Uterus (tissue), 4 donors: ENCODE measurements at places on chromosomes 2 and 18.
A peak's percentile ranks its signal among the peaks of the same experiment; 100 is the strongest.

GRCh38 chr2:98137196-98137595 lies 50.2 kb downstream of the VWA3B start:
- DNase-seq, result no peak
- no peaks in the 10 kb centered on the region for H3K4me1 ChIP-seq
- no peak overlapping the region for H3K27ac ChIP-seq
- H3K4me3 ChIP-seq, result no peak overlapping the region

DNA sequence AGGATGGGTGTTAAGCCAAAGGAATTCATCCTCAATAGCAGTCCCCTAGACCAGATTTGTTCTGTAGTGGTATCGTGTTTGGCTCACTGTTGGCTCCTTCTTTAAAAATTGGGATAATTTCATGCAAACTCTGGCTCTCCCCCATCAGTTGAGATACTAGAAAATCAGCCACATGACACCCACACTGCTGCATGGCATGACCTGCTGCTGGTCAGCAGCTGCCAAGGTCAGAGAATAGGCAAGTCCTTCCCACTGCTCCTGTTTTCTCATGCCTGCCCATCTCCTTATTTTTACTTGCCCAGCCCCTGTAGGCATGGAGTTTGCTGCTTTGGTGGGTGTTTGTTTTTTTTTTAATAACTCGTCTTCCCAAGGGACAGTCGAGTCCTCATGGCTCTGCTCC lies 1.0 kb upstream of the SNRNP200 start:
- H3K27me3 ChIP-seq, result no peaks in the 10 kb centered on the region
- H3K4me3 ChIP-seq, result peak overlapping the region; percentile 74
- DNase-seq, result no peak
- peaks cover 9% of the 10 kb centered on the region for H3K4me1 ChIP-seq
- H3K27ac ChIP-seq, result no peak overlapping the region
- H3K36me3 ChIP-seq, result no peaks in the 10 kb centered on the region

- no peaks in the 10 kb centered on the region for H3K27me3 ChIP-seq
- H3K4me3 ChIP-seq, result no peak overlapping the region
- H3K4me1 ChIP-seq, result no peaks in the 10 kb centered on the region
- no peaks in the 10 kb centered on the region for H3K36me3 ChIP-seq
Observed at GRCh38 chr2:35783723-35784122, 571.9 kb upstream of the CRIM1 start.

- no peak overlapping the region for H3K4me3 ChIP-seq
- no peak for DNase-seq
- no peak overlapping the region for H3K27ac ChIP-seq
- H3K27me3 ChIP-seq, result no peaks in the 10 kb centered on the region
Observed at GRCh38 chr18:50000227-50000626, 186.9 kb upstream of the ACAA2 start.

DNA sequence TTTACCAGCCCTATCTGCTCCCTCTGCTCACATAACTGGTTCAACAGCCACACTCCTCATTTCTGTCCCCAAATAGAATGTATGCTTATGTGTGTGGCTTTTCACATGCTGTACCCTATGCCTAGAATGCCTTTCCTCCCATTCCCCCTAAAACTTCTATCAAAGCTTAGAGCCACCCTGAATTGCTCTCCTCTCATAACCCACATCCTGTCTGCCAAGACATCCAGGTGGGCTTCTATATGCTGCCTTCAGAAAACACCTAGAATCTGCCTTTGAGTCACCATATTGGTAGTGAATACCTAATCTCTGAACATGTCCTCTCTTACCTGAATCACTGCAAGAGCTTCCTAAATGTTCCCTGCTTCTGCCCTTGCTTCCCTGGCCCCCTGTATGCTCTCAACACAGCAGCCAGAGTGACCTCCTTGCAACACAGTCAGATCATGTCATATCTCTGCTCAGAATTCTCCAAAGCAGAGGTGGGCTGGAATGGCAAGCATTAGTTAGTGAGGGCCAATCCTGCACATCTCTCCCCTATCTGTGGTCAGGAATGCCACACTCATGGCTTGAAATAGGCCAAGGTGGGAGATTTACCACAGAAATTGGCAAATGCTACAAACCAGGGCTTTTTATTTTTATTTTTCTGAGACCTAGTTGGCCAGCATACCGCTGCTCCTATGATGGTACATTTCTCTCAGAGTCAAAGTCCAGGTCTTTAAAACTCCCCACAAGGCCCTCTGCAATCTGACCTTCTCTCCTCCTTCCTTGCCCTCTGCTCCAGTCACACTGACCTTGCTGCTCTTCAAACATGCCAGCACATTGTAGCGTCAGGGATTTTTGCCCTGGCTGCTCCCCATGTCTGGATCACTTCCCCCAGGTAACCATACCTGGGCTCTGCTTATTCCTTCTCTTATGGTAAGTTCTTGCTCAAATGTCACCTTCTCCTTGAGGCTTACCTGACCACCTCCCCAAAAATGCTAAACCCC lies 111.8 kb upstream of the STON1 start:
- H3K4me1 ChIP-seq, result peaks cover 4% of the 10 kb centered on the region
- DNase-seq, result no peak
- H3K36me3 ChIP-seq, result no peaks in the 10 kb centered on the region
- no peaks in the 10 kb centered on the region for H3K27me3 ChIP-seq
- H3K4me3 ChIP-seq, result no peak overlapping the region

- DNase-seq, result no peak
- no peaks in the 10 kb centered on the region for H3K4me1 ChIP-seq
- peak overlapping the region; percentile 23 for H3K4me3 ChIP-seq
- no peaks in the 10 kb centered on the region for H3K36me3 ChIP-seq
Observed at GRCh38 chr18:34594266-34594665, 115.8 kb upstream of the DTNA start.

GRCh38 chr2:85033388-85033787 lies 62.4 kb downstream of the KCMF1 start:
- no peaks in the 10 kb centered on the region for H3K27me3 ChIP-seq
- H3K27ac ChIP-seq, result no peak overlapping the region
- no peak for DNase-seq
- H3K36me3 ChIP-seq, result no peaks in the 10 kb centered on the region
- no peak overlapping the region for H3K4me3 ChIP-seq

GRCh38 chr18:61892683-61893308 lies at the start of gene RNF152:
Gene RNF152 (minus strand): TSS chr18:61893007. CDS start chr18:61816463, 76,544 bp downstream.
- no peaks in the 10 kb centered on the region for H3K36me3 ChIP-seq
- H3K4me3 ChIP-seq, result peak within 1 kb of the TSS; percentile 100
- H3K27me3 ChIP-seq, result no peaks in the 10 kb centered on the region
- H3K27ac ChIP-seq, result peak within 1 kb of the TSS; percentile 96
- peaks cover 5% of the 10 kb centered on the region for H3K4me1 ChIP-seq

GRCh38 chr2:201157694-201158093 lies 25.2 kb upstream of the CASP10 start:
- no peaks in the 10 kb centered on the region for H3K36me3 ChIP-seq
- H3K4me1 ChIP-seq, result no peaks in the 10 kb centered on the region
- no peak overlapping the region for H3K27ac ChIP-seq
- no peaks in the 10 kb centered on the region for H3K27me3 ChIP-seq

DNA sequence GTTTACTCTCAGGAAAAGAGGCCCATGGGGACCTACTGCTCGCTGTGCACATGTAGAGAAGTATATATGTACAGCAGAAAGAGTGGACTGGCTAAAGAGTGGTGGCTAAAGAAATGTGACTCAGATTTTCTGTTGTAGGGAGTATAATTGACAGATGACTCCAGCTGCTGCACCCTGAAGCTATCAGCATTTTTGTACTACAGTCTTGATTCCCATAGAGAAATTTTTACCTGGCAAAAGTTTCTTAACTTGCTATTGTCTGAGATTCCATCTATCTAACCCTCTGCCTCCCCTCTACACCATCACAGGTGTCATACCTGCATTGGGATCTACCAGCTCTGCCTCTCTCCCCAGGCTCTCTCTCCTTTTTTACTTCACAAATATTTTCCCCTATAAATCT lies 296.0 kb upstream of the KYNU start:
- no peak overlapping the region for H3K27ac ChIP-seq
- no peak overlapping the region for H3K4me3 ChIP-seq
- no peaks in the 10 kb centered on the region for H3K27me3 ChIP-seq
- H3K4me1 ChIP-seq, result no peaks in the 10 kb centered on the region
- DNase-seq, result no peak
- H3K36me3 ChIP-seq, result no peaks in the 10 kb centered on the region

DNA sequence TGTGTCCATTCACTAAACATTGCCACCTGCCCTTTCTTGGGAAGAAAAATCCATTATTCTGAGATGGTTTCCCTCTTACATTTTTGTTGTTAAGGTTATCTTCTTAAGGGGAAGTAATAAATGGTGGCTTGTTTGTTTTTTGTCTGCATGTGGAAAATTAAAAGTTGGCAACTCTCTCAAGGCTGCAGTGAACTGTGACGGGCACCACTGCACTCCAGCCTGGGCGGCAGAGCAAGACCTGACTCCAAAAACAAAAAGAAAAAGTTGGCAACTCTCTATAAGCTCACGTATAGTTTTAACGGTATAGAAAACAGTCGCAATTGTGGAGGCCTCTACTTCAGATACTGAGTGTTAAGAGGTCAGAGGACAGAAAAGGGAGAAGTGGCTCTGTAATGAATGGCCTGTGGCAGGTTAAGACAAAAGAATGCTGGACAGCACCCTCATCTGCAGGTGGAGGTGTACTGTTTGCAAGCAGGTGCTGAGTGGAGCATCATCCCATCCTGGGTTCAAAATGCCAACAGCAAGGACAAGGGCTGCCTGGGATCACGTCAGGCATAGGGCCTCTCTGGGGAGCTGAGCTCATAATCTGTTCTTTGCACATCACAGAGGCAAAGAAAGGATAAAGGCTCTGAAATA lies 16.7 kb downstream of the L3MBTL4 start:
- no peak overlapping the region for H3K4me3 ChIP-seq
- H3K4me1 ChIP-seq, result no peaks in the 10 kb centered on the region
- no peaks in the 10 kb centered on the region for H3K36me3 ChIP-seq
- H3K27ac ChIP-seq, result no peak overlapping the region

DNA sequence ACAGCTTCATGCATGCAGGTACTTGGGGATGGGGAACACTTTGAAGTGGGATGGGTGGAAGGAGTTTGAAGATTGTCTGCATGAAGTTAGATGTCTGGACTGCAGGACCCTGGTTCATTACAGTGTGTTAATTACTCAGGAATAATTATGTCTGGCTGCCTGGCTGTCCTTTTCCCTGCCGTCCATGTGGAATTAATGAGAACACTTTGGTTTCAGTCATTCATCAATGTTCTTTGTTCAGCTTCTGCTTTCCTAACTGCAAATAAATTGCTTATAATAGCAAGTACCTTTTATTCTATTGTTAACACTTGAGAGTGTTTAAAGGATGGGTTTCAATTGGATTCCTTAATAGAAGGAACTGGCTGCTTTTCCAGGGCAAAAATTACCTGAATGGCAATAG lies 35.8 kb downstream of the MTCL1 start:
- no peaks in the 10 kb centered on the region for H3K4me1 ChIP-seq
- no peaks in the 10 kb centered on the region for H3K36me3 ChIP-seq
- no peak for DNase-seq
- H3K27ac ChIP-seq, result no peak overlapping the region
- H3K27me3 ChIP-seq, result no peaks in the 10 kb centered on the region
- no peak overlapping the region for H3K4me3 ChIP-seq

GRCh38 chr2:224147174-224147573 lies 108.1 kb upstream of the SERPINE2 start:
- DNase-seq, result no peak
- H3K4me3 ChIP-seq, result no peak overlapping the region
- H3K4me1 ChIP-seq, result no peaks in the 10 kb centered on the region
- H3K27ac ChIP-seq, result no peak overlapping the region
- H3K27me3 ChIP-seq, result no peaks in the 10 kb centered on the region

GRCh38 chr18:62152844-62153243 lies 34.0 kb downstream of the PIGN start:
- DNase-seq, result no peak
- H3K27me3 ChIP-seq, result no peaks in the 10 kb centered on the region
- no peaks in the 10 kb centered on the region for H3K36me3 ChIP-seq
- no peak overlapping the region for H3K27ac ChIP-seq
- H3K4me1 ChIP-seq, result no peaks in the 10 kb centered on the region
- no peak overlapping the region for H3K4me3 ChIP-seq

GRCh38 chr2:240596491-240596931 lies 10.0 kb downstream of the CAPN10 start:
- no peaks in the 10 kb centered on the region for H3K27me3 ChIP-seq
- H3K4me1 ChIP-seq, result no peaks in the 10 kb centered on the region

GRCh38 chr2:165905854-165906253 lies 47.7 kb downstream of the TTC21B start:
- H3K36me3 ChIP-seq, result no peaks in the 10 kb centered on the region
- no peak overlapping the region for H3K27ac ChIP-seq
- DNase-seq, result no peak
- no peaks in the 10 kb centered on the region for H3K4me1 ChIP-seq

- no peak for DNase-seq
- H3K27me3 ChIP-seq, result no peaks in the 10 kb centered on the region
- H3K36me3 ChIP-seq, result no peaks in the 10 kb centered on the region
- H3K4me1 ChIP-seq, result no peaks in the 10 kb centered on the region
- no peak overlapping the region for H3K4me3 ChIP-seq
- H3K27ac ChIP-seq, result no peak overlapping the region
Observed at GRCh38 chr18:7415081-7415894, 151.8 kb upstream of the PTPRM start.

DNA sequence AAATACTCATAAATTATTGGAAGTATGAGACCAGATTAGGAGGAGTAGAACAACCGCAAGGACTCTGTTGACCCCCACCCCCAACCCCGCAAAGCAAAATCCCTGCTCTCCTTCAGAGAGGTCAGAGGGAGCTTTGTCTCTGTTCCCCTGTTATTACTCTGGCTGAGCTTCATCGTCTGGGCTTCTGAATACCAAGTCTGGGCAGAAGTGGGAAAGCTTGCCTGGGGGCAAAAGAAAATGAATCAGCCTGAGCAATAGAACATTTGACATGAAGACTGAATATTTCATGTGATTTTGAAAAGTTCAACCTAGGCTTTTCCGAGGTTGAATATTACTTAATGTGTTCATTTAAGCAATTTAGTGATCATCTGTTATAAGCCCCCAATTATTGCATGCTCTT lies 114.6 kb upstream of the ARHGAP28 start:
- H3K4me1 ChIP-seq, result no peaks in the 10 kb centered on the region
- H3K27me3 ChIP-seq, result no peaks in the 10 kb centered on the region
- no peak overlapping the region for H3K4me3 ChIP-seq
- H3K36me3 ChIP-seq, result no peaks in the 10 kb centered on the region

- no peak for DNase-seq
- no peaks in the 10 kb centered on the region for H3K36me3 ChIP-seq
- no peak overlapping the region for H3K27ac ChIP-seq
Observed at GRCh38 chr2:232576995-232577394, 26.5 kb downstream of the EIF4E2 start.

DNA sequence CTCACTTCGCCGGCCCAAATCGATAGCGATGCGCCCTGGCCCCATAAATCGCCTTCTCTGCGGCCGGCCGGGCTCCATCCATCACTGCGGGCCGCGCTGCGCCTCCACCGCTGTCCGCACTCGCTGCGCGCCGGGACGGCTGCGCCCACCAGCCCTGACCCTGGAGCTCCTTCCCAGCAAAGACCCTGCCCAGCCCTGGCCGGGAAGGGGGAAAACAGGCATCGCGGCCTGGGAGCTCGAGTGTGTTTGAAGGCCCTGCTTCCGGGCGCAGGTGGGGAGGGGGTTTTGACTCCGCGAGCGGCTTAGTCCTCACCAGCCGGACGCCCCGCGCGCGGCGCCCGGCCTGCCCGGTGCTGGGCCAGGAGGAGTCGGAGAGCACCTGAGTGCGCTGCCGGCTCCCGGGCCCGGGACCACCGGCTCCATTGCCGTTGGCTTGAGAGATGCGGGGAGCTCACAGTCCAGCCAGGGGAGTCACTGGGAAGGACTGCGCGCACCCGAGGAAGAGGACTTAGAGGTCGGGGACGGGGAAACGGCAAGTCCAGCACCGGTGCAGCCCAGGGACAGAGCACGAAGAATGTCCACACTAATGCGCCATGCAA lies 1.1 kb downstream of the PAX8 start:
- no peak for DNase-seq
- no peaks in the 10 kb centered on the region for H3K4me1 ChIP-seq
- no peaks in the 10 kb centered on the region for H3K36me3 ChIP-seq
- H3K27me3 ChIP-seq, result peaks cover 46% of the 10 kb centered on the region
- no peak overlapping the region for H3K27ac ChIP-seq
